Iris pigment epithelial cell (primary cell): ENCODE measurements at places on chromosomes 5 and 9.

GRCh38 chr9:109416135-109416706, 81.9 kb downstream of the PTPN3 start:
- no peak for DNase-seq

- no peak for DNase-seq
Measured at GRCh38 chr5:110194191-110194590, 504.5 kb downstream of the MAN2A1 start.

DNA sequence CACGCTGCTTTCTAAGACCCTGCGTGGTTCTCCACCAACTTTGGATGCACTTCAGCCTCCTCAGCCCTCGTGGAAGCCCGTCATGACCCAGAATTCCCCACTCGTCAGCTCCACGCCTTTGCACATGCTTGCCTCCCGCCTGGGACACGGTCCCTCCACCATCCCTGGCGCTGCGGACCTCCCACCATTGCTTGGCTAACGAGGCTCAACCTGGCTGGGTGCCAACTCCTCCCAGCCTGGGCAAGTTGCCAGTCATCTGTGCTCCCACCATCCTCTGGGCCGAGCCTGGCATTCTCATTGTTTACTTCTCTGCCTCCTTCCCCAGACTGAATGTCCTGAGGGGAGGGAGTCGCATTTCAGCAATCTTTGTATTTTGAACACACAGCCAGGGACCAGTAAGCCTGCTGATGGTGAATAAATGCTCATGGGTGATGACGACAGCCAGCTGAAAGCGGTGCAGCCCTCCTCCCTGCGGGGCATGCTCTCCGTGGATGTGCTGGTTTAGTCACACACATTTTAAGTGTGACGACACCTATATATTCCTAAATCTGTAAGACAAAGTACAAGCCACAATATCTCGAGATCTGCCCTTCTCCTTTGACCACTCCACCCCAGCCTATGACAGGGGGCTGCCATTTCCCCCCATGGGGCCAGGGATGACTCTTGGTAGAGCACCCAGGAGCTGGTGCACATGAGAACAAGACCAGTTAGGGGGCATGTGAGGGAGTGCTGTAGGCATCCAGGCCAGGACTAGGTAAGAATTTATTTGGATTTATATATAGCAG, 37.6 kb downstream of the ANKRD33B start:
- peak; percentile 92 for DNase-seq

DNA sequence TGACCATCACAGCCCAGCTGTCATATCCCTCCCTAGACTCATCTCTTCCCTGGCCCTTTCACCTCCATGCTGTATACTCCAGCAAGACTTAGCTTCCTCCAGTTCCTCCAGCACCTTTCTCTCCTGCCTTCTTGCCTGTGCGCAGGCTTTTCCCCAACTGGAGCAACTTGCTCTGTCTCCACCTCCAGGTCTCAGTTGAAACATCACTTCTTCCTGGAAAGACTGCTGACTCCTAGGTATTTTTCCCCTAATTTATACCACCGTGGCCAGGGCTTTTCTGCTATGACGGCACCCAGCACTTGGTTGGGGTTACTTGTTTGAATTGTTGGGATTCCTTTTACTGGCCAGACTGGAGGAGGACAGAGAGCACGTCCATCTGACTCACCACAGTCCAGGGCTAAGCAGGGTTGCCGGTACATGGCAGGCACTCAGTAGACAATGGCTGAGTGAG, 67.5 kb downstream of the KCNIP1 start:
- DNase-seq: peak; percentile 89

GRCh38 chr5:1166370-1166769, 35.0 kb upstream of the SLC6A19 start:
- no peak for DNase-seq

- no peak for DNase-seq
Measured at GRCh38 chr5:110738503-110738811, 350 bp upstream of the SLC25A46 start.

DNA sequence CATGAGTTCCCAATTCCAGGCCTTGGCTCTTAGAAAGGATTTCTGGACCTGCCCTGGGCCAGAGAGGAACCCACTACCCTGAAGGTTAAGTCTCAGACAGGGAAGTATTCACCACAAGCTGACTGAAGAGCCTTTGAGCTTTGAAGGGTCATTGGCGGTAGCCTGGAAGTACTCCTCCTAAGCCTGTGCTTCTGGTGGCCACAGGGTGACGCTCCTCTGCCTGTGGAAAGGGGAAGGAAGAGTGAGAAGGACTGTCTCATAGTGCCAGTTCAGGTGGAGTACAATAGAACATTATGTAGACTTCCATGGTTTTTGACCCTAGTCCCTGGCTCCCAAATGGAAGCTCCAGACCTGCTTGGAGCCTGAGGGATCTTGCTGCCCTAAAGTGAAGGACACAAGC, 1233.2 kb upstream of the CDH6 start:
- DNase-seq: no peak

DNA sequence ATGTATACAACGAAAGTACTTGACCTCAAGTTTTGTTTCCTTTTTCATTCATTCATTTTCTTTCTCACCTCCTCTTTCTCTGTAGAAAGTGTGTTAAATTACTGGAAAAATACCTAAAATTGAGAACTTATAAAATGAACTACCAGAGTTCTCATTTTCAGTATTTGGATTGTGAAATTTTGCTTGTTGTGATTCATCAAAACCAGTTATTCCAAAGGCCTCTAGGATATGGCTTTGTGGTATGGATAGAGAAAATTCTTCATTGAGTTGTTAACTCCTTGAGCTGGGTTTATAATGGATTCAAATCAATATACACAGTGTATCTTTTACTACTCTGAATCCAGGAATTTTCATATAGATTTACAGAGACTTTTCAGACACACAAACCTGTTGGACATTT, 287.6 kb downstream of the KDM4C start:
- peak; percentile 45 for DNase-seq

GRCh38 chr5:64505769-64506566, at the start of gene RGS7BP:
RGS7BP (plus strand) TSS chr5:64506015; CDS start chr5:64506625, 610 bp downstream.
- peak; percentile 42 for DNase-seq

GRCh38 chr9:108673386-108673785, 182.4 kb downstream of the ACTL7B start:
- peak; percentile 15 for DNase-seq

GRCh38 chr5:16974981-16975380, 38.9 kb upstream of the MYO10 start:
- DNase-seq: no peak

DNA sequence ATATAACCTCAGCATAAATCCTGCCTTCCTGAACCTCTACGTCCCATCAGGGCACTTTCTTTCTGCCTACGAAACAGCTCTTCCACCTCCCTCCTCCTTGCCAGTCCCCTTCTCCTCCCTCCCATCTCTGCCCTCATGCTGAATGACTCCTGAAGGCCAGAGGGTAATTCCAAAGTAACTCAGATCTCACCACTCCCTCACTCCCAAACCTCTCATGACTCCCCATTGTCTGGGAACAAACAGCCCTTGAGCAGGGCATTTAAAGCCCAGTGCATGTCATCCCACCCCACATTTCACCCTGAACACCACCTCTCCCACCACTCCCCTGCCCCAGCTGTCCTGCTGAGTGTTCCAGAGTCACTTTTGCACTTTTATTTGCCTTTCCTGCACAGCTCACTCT, 8.9 kb upstream of the FBP1 start:
- no peak for DNase-seq

GRCh38 chr5:67292201-67292940, 95.8 kb upstream of the CD180 start:
- no peak for DNase-seq

DNA sequence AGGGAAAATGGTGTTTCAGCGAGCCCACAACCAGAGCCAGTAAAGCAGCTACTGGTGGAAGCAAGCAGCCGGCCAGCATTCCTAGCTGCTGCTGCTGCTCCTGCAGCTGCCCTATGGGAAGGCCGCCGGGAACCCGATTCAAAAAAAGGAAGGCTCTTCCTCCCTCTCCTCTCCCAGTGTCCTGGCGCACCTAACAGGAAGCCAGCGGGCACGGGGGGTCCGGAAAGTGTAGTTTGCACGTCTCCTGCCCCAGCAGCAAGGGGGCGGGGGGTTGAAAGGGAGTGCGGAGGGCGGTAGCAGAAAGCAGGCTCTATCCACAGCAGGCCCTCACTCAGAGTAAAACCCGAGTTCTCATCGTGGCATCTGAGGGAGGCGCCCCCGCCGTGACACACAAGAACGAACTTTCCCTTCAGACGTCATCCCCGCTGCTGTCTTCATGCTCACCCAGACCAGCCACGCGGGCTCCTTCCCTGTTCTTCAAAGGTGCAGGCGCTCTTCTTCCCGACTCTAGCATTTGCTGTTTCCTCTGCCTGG, 16.5 kb downstream of the GRXCR2 start:
- DNase-seq: peak; percentile 71
